Stimulated activated CD4-positive, alpha-beta T cell treated with anti-CD3 and anti-CD28 coated beads, Interleukin-1b, Interleukin-23, amount 100 ng/mL, for 4 hours (primary cell): ENCODE measurements at places on chromosomes 5 and 9.

DNA sequence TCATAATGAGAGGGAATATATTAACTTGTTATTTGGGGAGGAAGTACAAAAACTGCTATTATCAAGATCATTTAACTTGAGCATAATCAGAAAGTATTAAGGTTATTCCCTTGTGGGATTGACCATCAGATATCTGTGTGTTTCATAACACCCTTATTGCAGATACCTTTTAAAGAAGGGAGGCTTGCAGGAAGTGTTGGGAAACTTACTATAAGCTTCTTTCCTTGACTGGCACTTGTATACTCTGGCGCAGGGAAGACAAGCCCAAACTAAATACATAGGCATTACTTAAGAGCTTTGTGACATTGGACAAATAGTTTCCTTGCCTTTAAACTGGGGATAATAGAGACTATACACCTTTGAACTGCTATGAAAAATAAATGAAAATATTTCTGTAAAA is 50.9 kb downstream of the PIK3R1 start:
- no peak for DNase-seq

DNA sequence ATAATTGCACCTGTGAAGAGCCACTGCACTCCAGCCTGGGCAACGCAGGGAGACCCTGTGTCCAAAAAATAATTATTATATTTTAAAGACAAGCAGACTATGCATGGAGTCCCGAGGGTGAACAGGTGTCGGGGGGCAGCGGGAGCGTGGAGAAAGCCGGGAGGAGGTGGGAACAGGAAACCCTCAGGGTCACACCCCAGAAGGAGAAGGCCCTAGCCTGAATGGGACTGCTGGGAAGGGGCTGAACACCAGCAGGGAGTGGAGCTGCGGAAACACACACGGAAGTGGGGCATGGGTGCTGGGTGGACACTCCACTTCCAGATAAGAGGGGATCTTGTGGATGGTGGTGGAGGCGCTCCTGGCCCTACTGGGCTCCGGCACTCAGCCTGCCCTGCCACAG is 12.8 kb downstream of the SURF6 start:
- no peak for DNase-seq

DNA sequence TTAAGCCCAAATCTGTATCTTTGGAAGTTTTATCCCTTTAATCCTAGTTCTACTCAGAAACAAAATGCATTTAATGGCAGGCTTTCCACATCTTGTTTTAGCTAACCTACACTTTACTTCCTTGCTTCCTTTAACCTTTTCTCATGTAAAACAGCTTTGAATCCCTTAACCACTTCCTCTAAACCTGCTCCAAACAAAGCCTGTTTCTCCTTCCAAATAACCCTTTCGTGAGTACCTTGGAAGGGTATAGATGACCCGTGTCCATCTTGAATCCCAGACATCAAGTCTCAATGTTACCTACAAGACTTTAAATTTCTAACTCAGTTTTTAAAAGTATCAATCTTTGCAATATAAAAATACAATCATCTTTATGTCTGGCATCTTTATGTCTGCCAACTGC is 78.4 kb downstream of the DROSHA start:
- DNase-seq = no peak

DNA sequence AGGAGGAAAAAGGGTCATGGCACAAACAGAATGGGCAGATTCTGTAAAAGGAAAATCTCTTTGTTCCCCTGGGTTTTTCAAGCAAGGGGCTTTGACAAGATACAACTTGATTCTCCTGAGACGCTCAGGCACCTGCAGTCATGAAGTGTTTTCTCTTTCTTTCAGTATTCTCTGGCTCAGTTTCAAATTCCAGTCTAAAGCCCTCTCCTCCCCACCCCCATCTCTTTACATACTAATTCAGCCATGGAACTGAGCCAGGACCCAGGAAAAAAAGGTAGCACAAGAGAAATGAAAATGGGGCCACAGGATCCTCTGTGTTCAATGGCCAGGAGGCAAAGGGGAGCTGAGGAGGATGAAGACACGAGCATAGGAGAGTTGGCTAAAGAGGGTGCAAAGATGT is 408.4 kb downstream of the SPOCK1 start:
- DNase-seq = no peak

GRCh38 chr5:34789021-34789531 is 49.9 kb upstream of the TTC23L start:
- no peak for DNase-seq

DNA sequence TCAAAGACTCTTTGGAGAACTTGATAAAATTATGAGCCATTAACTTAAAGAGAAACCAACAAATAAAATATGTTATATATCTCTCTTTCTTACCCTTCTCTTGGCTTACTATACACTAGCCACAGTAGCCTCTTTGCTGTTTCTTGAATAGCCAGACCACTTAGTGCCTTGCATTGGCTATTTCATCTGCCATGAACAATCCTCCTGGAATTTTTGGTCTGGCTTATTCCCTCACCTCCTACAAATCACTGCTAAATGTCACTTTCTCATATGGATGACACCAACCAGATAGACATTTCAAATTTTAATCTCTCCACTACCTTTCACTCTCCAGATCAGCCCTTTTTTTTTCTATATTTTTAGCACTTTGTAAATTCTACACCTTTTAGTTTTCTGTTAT is 1581.7 kb downstream of the EFNA5 start:
- DNase-seq = no peak

- DNase-seq = no peak
These were observed 1.4 kb downstream of the RNU6ATAC start for GRCh38 chr9:134162926-134163370.

GRCh38 chr5:142201471-142201887 is 92.9 kb downstream of the NDFIP1 start:
- DNase-seq = no peak

DNA sequence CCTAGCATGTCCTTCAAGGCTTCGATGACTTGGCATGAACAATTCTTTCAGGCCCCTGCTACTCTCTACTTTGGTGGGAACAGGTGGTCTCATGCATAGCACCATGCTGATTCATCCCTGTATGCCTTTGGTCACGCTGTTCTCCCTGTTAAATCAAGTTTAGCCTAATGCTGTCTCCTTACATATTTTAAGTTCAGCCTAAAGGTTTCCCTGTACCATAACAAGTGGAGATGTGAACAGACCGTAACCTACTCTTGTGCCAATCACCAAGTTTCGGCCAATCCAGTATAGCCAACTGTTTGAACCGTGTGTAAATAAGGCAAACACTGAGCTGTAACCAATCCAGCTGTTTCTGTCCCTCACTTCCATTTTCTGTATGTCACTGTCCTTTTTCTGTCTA is 8.0 kb downstream of the GAS1 start:
- DNase-seq = no peak

GRCh38 chr9:28909526-28909925 is 1336.2 kb upstream of the C9orf72 start:
- DNase-seq = no peak

GRCh38 chr9:91163773-91164471 is 197.8 kb downstream of the AUH start:
- DNase-seq = no peak

DNA sequence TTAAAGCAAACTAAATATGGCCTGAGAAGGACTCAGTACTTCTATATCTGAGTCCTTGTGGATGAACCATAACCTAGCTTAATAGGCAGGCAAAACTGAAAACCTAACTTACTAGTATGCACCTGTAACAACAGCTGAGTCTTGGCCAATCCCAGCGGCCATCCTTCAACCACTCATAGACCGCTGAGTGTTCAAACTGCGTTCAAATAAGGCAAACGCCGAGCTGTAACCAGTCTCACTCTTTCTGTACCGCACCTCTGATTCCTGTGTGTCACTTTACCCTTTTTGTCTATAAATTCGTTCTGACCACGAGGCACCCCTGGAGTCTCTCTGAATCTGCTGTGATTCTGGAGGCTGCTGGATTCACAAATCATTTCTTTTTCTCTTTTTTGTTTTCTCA is 170.5 kb downstream of the COL23A1 start:
- DNase-seq = no peak

DNA sequence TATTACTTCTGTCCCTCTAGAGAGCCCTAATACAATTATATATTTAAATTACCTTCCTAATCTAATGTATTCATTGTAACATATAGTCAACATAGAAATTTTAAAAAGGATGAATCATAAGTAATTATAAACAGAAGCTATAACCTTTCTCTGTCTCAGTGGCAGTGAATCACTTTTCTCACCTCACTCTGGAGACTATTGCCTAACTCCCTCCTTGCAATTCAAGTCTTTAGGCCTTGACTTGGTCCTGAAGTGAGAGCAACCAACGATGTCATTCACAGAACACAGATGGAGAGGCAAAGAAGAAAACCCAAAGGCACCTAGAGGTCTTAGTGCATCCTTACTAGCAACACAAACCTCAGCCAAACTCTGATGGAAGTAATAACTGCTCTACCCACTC is 133.3 kb upstream of the DPYSL3 start:
- DNase-seq = no peak

DNA sequence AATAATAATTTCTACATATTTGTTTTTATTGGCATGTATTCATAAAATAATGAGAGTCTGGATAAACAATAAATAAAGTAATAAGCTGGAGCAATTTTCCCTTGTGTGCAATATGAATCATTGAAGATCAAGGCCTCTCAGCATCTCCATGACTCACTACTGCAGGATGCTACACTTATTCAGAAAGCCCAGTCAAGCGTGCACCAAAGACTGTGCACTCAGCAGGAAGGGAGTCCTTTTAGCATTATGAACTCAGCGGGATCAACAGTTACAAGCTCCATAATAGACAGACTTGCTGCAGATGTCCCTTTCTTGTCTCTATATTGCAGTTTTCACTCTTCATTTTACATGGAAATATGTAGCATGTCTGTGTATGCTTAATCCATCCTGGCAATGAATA is 485.3 kb downstream of the CDH9 start:
- DNase-seq = no peak

DNA sequence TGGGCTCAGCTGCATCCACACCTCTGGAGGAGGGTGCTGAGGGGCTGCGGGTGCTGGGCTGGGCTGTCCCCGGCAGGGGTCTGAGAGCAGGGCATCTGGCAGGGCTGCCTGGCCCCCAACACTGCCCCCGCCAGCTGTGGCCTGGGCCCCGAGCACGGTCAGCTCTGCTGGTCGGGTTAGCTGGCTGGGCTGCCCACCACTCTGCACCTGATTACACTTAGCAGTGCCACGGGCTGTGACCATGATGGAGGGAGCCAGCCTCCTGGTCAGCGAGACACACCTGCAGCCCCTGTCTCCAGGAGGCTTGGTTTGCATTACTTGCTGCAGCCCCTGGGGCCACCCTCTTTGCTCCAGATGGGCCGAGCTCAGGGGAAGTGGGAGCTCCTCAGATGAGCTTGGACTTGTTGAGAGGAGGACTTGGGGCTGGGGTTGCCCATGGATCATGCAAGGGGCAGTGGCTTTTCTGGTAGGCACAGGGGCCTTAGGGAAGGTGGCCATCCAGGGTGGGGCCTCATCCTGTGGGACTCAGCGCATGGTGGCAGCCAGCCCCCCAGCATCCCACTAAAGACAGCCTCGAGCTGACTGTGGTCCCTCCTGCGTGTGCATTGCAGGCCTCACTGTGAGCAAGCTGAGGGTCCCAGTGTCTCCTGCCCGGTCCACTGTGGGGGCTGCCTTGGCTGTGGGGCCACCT is 132.0 kb upstream of the FAM120A start:
- no peak for DNase-seq

- no peak for DNase-seq
These were observed 562 bp downstream of the GSN start for GRCh38 chr9:121268598-121268850.

DNA sequence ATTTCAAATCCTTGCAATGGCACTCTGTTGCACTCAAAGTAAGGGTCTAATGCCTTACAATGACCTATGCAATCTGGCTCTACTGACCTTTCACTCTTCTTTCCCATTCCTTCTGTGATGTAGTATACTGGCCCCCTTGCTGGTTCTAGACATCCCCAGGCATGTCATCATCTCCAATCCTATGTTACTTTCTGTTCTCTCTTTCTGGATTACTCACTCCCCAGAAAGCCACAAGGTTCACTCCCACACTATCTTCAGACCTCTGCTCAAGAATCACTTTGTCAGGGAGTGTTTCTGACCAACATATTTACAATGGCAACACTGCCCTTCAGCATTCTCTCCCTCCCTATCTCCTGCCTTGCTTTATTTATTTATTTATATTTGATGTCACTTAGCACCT is 802.2 kb upstream of the WWC1 start:
- DNase-seq = no peak

GRCh38 chr9:98101416-98101815 is 17.6 kb downstream of the TRIM14 start:
- DNase-seq = no peak

- no peak for DNase-seq
These were observed 334.7 kb downstream of the NR2F1-AS1 start for GRCh38 chr5:93246090-93246855.

DNA sequence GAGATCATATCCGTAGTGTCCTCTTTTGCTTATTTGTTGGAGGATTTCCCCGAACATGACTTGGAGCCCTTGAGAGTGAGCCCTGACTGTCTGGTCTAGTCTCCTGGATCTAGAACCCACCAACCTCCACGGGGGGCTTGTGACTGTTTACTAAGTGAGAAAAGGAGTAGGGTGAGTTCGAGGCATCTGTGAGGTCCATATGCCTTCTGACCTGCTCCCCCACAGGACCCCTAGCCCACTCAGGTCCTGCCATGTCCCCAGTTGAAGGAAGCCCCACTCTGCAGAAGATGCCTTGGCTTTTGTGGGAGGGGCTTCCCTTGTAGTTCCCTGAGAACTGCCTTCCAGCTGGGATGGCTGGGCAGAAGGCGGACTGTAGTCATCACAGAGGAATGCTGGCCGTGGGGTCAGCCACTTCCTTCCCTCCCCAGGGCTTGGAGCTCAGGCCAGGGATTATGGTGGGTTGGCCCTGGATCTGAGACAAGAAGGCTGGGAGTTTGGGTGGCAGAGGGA is 7.0 kb upstream of the IRF1 start:
- DNase-seq = no peak

- DNase-seq = no peak
These were observed 287.9 kb downstream of the ZSWIM6 start for GRCh38 chr5:61619777-61620518.

DNA sequence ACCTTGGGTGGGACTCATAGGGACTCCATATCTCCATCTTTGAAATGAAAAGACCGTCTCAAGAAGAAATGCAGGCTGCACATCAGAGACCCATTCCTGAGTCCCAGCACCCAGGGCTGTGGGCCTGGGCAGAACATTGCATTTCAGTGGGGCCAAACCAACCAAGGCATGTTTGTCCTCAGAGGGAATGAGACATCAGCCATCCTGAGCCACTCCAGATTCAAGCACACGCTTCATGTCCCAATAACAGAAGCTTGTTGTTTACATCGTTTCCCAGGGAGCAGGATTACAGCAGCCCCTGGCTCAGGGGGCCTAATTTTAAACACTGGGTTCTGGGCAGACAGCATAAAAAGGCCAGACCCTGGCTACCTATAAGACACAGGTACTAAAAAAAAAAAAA is 24.3 kb downstream of the DUSP1 start:
- DNase-seq = no peak
